NCI-H510A (cell line): ENCODE measurements at places on chromosomes 6 and 20.

DNA sequence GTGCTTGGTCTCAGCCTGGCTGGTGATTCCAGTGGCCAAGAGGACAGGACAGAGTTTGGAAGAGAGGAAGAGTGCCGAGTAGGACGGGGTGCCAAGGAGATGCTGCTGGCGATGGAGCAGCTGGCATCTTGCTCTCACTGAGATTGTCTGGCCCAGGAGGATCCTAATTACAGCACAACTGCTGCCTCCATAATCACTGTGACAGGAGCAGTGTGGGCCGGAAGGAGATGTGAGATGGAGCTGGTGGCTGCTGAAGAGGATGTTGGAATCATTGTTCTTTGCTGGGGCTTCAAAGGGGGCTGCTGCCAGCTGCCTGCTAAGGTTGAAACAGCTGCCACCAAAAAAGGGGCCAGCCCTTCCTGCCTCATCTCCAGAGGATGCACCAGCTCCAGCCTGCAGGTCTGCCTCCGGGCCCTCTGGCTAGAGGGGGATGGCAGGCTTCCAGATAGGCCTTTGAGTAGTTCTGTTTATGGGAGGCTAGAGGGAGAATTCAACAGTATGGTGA is 214.4 kb downstream of the RNF144B start:
- DNase-seq: no peak

DNA sequence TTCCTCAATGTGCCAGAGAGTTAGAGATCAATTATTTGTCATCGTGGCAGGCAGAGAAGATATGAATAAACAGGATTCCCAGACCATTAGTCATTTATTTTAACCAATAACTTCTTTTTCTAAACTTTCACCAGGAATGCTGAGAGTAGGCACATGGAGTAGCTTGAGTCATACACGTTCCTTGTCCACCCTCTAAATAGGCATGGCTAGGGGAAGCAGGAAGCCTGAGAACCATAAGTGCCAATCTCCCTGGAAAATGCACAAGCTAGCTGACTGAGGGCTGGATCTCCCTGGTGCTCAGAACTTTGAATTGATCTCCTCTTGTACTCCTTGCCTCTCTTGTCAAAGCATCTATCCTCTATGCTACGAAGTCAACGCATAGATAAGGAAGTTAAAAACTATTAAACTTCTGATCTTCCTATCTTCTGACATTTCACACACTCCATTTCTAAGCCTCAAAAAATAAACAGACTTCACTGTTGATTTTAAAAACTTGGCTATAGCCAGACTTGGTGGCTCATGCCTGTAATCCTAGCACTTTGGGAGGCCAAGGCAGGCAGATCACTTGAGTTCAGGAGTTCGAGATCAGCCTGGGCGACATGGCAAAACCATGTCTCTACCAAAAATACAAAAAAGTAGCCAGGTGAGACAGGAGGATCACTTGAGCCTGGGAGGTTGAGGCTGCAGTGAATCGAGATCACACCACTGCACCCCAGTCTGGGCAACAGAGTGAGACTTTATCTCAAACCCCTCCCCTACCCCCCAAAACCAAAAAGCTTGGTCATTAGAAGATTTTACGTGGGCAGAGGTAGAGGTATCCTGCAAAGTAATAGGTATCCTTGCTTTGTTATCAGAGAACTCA is 11.8 kb downstream of the ADTRP start:
- no peak for DNase-seq

- DNase-seq: no peak
Observed at GRCh38 chr20:47506335-47506734, 4.6 kb downstream of the NCOA3 start.

DNA sequence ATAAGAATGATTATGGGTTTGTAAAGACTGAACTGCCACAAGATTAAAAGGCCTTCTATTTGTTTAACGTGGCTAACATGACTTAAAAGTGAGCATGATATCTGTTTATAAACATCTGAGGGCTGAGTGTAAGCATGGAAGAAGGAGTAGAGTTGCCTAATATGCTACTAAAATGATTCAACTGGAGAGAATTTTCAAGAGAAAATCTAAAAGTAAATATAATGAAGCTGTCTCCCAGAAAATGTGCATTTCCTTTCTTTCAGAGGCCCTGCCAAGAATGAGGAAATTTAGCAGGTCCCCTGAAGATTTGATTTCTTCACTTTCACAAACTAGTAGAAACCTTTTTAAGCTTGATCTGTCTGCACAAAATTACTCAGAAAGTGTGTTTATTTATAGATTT is 4.2 kb upstream of the EYA4 start:
- DNase-seq: no peak

DNA sequence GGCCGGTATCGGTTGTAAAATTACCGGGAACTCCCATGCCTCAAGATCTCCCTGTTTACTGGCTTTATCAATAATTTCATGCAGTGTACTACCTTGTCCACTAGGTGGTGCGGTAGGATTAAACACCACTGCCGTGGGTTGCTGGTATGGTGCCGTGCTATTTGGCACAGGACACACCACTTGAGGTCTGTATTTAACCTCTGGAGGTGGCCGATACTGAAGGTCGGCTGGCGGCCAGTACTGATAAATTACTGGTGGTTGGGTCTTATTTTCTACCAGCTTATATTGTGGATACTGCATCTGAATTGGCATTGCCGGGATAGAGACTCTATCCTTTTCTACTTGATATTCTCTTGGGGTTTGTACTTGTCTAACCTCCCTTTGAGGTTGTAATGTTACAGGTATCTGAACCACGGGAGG is 14.3 kb upstream of the PTCRA start:
- peak; percentile 71 for DNase-seq

DNA sequence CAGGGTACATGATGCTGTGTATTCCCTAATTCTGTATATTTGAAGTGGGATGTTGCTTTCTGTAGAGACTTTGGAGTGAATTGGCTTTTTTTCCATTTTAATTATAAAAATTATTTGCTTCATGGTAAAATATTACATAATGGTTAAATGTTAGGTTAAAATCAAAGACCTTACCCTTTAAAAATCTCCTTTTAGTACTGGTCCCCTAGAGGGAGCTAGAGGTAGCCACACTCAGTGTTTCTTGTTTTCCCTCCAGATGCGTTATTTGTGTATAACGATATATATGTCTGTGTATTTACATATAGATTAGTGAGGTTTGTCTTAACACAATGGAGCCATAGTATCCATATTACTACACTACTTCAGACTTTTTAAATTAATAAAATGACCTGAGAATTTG is 146.7 kb downstream of the PLCB4 start:
- no peak for DNase-seq

GRCh38 chr6:47919875-47920274 is 138.0 kb downstream of the OPN5 start:
- DNase-seq: no peak

GRCh38 chr6:138031850-138032249 is 75.4 kb downstream of the PERP start:
- DNase-seq: no peak

DNA sequence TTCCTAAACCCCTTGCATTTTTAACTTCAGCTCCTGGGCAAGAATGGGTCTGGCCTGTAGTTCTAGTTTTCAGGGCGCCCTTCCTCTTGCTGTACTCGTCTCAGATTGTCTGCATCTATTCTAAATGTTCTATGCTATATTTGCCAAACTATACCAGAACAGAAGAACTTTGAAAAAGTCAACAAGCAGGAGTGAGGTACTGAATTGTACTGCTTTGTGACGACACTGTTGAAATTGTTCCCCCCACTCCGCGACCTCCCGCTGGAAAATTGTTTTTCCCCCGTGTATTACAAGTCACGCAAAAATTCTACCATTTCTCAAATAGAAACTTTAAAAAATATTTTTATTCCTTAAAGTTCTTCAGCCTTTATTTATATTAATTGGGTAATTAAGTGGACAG is 73.9 kb downstream of the CBFA2T2 start:
- no peak for DNase-seq
